Type B pancreatic cell (in vitro differentiated cells): ENCODE measurements at places on chromosomes 4 and X.

- no peak for DNase-seq
Measured at GRCh38 chr4:80173401-80173800, 23.9 kb upstream of the PRDM8 start.

- DNase-seq = no peak
Measured at GRCh38 chr4:24655326-24655725, 71.0 kb upstream of the DHX15 start.

GRCh38 chr4:176031922-176032321, 33.7 kb upstream of the WDR17 start:
- DNase-seq = no peak

DNA sequence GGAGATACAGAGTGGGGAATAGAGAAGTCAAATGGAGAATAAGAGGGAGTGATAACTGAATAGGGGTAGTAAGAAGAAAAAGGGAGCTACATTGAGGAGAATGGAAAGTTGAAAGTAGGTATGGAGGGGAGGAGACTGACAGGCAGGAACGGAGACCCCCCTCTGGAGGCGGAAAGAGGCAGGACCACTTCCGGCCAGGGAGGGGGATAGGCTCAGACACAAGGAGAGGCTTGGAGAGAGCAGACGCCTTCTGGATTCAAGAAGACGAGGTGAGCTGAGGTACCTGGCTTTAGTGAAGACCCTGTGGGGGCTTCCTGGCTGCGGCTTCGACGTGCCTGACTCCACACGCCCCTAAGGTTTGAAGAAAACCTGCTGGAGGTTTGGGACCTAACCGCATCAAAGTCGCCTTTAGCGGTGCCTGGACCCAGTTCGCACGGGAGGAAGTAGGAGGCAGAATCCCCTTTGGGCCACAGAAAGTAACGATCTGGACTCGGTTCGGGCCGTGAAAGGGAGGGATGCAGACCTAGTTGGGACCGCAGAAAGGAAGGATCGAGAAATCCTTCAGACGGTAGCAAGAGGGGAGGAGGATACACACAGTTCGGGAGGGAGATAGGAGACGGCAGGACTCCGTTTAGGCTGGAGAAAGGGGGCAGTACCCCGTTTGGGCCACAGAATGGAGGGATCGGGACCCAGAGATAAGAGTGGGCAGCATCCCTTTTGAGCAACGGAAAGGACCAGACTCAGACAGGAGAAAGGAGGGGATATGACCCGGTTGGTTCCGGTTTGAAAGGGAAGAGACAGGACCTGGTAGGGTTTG, at the start of gene TRO:
Gene TRO (plus strand): TSS at position 215 of the 817 bp plus-strand sequence. CDS start 1,423 bp downstream, outside the sequence.
- DNase-seq = no peak

DNA sequence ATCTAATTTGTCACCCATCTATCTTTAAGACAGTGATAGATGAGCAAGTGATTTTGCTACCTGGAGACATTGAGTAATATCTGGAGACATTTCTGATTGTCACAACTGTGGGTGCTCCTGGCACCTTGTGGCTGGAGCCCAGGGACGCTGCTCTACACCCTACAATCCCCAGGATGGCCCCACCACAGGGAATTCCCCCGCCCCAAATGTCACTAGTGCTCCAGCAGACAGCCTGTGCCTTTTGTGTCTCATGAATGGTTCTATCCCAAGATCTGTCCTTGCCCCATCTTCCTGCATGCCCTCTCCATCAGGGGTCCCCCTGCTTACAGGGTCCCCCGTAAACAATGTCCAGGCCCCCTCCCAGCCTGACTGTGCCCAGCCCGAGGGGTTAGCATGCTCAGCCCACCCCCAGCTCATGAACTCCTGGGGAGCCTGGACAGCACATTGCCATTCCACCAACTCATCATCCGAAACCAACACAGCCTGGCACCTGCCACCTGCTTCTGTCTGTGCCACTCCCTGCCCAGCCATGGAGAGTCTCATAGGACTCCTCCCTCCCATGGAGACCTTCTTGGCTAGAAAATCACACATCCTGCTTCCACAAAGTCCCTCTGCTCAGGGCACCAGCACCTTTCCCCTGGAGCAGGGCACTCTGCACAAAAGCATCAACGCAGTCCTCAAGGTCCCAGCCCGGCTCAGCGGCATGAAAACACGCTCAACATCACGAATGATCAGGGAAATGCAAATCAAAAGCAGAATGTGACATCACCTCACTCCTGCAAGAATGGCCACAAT, 5.7 kb downstream of the P2RY8 start:
- DNase-seq = no peak
